ENCODE measurements at places on chromosomes 7 and 10.

DNA sequence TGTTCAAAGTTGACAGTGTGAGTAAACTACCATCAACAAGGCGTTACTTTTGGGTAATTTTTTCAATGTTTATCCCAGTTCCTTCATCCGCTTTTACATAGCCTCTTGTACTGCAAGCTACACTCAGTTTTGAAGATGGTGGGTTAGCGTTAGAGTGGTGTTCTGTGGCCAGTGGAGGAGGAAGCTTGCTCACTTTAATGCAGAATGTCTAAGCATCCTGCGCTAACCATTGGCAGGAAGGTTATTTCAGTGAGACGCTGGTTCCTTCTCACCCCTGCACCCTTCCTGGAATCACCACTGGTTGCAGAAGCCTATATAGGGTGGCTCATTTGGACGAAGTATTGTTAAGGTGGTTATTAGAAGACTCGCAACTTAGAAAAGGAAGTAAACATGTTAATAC, 159.1 kb downstream of the CELF2 start:
- no peak for DNase-seq

DNA sequence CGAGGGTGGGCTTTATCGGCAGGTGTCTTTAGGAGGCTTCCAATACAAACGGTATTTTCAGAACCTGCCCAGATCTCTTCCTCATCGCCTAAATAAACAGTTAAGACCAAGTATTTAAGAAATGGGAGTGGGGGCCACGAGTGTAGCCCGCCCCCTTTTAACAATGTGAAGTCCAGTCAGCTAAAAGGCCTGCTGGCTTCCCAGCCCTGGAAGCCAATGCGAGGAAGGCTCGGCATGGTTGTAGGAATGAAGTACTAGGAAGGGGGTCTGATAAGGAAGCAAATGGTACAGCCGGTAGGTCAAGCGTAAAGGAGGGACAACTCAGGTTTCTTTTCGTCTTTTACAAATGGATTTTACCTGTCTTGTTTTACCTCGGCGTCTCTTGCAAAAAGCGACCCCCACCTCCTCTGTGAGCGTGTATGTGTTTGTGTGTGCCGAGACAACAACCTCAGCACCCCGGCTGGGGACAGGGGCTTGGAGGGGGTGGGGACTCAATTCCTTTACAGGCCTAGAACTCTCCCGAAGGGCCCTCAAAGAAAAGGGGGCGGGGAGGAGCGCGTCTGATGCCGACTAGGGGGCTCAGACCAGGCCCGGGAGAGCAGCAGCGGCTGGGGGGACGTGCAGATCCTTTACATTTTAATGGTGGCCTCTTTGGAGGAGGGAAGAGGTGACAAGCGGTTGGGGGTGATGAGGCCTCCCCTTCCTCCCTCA, 147.6 kb downstream of the GPR85 start:
- DNase-seq, result peak; percentile 72

DNA sequence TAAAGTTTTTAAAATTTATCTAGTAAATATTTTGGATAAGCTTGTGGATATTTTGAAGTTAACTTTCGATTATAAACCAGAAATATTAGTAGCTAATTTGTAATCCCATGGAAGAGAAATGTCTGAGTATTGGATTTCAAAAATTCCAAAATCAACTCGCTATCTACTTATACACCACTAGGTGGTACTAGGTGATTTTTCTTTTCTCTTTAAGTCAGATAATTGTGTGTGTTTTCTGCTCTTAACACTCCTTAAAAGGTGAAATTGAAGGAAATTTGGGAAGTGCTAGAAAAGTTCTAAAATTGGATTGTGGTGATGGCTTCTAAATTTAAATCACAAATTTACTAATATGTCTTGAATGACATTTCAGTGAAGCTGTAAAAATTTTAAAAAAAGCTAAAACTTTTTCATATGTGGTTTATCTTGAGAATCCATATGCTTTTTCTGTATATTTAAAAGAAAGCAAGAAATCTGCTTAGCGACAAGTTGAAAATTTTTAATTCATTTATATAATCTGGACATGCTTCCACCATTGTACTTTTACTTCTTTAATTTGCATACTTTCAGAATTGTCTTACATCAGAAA, 90.2 kb downstream of the IPMK start:
- DNase-seq, result no peak

DNA sequence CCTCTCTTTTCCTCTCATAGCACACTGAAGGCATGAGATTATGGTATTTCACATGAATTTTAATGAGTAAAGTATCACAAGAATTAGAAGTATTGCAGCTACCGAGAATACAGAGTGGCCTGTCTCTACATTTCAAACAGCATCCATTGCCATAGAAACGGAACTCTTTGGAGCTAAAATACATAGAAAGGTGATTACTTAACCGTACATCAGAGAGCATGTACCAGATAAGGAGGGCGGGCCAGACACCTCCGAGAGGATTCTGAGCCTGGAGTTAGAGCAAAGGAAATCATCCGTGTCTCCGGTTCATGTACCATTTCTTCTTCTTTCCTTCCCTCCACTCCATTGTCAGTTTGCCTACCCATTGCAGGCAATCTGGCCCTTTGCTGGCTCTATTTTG, 196.7 kb downstream of the KLF6 start:
- no peak for DNase-seq

- no peak for DNase-seq
Observed at GRCh38 chr10:48463318-48464003, 141.4 kb downstream of the ARHGAP22 start.

DNA sequence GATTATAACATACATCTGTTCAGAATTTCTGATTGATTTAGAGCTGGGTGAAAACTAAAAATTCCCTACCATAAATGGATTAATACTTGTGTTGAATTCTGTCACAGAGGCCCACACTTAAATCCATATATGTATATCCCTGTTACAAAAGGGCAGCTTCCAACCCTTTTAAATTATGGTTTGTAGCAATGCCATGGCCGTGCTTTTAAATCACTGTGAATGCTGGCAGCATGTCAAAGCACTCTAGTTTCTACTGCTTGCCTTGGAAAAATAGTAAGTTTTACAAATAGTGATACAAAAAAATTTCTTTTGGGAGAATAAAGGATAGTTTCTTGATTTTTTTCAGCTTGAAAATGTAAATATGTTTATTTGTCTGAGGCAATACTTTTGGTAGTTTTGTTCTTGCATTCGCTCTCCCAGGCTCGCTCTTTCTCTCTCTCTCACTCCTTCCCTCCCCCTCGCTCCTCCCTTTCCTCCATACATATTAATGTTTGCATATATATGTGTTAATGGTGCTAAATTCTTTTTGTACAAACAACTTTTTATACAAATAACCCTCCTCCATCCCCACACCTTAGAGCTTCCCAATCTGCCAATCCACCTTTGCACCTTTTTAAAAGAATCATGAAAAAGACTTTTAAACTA, 29.8 kb downstream of the TES start:
- DNase-seq, result no peak

GRCh38 chr10:45627412-45628048, 45.0 kb downstream of the ZFAND4 start:
- DNase-seq, result no peak
